ENCODE measurements at places on chromosomes 1 and 21.

GRCh38 chr1:41823471-41823870 is 95.3 kb downstream of the HIVEP3 start:
- no peak for DNase-seq

GRCh38 chr1:1540090-1540817 is at the start of gene TMEM240:
TMEM240 (minus strand) TSS chr1:1540624; CDS start chr1:1540346, 278 bp downstream.
- peak; percentile 58 for DNase-seq

- no peak for DNase-seq
Observed at GRCh38 chr1:30415171-30415940, 308.0 kb downstream of the MATN1 start.

GRCh38 chr1:156656806-156657740 is 15.2 kb downstream of the BCAN start:
- peak; percentile 81 for DNase-seq

- DNase-seq: no peak
Observed at GRCh38 chr1:191022856-191023255, 545.2 kb upstream of the BRINP3 start.

DNA sequence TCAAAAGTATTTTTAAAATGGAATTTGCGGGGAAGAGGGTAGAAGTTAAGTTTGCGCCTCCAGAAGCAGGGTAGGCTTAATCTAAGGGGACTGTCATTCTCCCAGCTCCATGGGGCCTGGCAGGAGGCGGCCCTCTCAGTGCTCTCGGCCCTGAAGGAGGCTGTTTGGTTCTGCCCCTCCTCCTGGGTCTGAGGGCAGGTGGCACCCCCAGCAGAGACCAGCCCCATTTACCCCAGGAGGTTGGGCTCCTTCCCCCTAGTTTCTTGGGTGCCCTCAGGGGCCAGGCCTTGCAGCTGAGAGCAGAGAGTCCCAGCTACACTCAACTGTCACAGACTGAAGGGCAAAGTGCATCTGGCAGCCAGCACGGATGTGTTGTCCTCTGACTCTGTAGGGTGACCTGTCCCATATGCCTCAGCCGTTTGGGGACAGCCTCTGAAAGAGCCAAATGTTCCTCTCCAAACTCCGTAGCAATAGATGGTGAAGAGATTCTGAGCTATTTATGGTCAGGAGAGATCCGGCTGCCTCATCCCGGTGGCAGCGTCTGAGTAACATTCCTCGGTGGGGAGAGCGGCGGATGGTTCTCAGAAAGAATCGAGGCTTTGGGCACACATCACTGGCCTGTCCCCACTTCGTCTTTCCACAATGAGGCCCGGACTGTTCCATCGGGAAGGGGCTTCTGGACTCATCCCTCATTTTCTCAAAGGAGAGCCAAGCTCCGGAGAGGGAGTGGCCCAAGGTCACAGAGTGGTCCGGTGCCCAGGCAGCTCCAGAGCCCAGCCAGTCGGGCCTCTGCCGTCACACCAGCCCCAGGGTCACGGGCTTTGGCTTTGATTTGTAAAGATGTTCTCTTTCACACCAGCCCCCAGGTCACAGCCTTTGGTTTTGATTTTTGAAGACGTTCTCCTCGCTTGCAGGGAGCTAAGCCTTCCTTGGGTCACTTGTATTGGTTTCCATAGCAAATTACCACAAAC is 424.2 kb upstream of the VAMP3 start:
- DNase-seq: no peak

- peak; percentile 42 for DNase-seq
Observed at GRCh38 chr1:151539321-151540020, 638 bp upstream of the TUFT1 start.

DNA sequence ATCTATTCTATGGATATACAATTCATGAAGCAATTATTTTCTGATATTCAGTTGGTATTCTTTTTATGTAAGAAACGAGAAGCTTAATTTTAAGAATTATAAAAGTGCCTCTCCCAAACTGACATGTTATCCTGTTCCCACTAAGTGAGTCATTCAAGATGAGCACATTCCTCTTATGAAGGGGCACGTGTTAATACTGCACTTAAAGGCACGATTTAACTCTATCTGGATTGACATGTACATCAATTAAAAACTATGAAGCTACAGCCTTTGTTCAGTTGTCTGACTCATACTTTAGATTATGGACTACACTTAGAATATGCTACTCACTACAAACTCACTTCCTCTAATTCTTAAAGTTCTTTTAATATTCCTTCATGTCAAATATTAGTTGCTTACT is 111.6 kb downstream of the CYYR1 start:
- no peak for DNase-seq

- no peak for DNase-seq
Observed at GRCh38 chr1:114314098-114314497, 160.4 kb upstream of the SYT6 start.

- DNase-seq: no peak
Observed at GRCh38 chr1:156113282-156113950, 1.1 kb upstream of the LMNA start.

DNA sequence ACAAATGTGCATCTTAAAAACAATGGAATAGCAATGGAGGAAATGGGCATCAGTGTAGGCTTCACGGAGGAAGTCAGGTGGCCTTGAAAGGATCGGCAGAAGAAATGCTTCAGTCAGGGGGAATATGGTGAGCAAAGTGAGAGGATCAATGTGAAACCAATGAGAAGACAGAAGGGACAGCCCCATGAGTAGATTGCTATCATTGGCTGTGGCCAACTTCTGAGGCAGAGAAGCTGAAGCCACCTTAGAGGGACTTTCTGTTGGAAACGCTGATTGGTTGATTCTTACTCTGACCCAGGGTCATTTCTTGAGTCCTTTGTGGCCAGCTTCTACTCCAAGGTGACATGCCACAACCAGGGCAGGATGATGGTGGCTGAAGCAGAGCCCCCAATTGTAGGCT is 130.7 kb upstream of the ZNF648 start:
- peak; percentile 12 for DNase-seq

- DNase-seq: no peak
Observed at GRCh38 chr1:54159733-54160316, 7.0 kb upstream of the CDCP2 start.

GRCh38 chr1:119947468-119947867 is 51.2 kb upstream of the ADAM30 start:
- no peak for DNase-seq

GRCh38 chr1:85033221-85033620 is 15.1 kb downstream of the MCOLN3 start:
- no peak for DNase-seq

DNA sequence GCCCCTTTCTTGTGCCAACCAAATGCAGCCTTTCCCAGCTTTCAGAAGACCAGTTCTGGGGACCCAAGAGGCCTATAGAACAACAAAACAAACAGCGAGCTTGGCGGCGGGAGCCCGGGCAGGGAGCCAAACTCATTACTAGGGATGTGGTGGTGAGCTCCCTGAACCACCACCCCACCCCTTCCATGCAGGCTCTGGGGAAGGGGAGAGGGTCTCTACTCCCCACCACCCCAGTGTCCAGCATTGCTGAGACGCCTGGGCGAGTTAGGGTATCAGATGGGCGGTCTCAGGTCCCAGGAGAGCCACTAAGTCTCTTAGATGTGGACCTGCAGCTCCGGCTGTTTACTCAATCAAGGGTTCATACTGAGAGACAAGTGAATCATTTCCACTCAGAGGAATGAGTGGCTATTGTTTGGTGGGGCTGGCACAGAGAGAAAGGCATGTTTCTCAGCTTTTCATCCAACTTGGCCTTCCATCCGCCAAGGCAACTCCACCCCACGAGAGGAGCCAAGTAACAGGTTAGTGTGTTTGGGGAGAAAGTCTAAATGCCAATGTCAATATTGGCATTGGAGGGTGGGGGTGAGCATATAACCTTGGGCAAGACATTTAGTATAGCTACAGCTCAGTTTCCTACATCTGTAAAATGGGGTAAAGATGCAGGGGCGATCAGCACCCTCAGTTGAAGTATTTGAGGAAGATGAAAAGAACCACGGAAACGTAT is 40.9 kb downstream of the PLXNA2 start:
- no peak for DNase-seq

GRCh38 chr1:10470043-10470442 is 2.3 kb downstream of the DFFA start:
- no peak for DNase-seq

DNA sequence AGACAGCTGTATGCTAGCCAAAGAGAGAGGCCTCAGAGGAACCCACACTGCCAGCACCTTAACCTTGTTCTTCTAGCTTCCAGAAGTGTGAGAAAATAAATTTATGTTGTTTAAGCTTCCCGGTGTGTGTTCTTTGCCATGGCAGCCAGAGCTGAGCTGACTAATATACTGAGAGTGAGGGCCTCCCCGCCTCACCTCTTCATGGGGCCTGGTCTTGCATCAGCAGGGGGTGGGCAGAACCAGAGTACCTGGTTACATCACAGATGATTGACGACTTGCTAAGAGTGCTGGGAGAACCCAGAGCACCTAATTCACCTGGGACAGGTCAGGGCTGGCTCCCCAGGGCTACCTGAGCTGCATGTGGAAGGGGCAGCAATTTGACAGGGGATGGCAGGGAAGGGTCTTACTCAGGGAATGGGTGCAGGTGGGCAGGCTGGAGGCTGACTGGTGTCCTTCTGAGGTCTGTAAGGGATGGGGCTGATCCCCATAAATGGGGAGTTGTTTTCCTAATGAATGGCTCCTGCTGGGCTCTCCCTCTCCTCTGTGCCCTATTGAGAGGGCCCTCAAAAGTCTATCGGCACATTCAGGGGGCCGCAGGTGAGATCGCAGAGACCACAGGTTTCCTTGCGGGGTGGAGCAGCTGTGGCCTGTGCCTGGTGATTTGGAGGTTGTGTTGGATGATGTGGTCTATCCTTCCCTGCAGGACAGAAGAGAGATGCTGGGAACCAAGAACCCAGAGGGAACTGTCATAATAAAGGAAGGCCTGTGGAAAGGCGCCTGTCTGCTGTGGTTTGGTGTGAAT is 60.6 kb upstream of the ETV3 start:
- no peak for DNase-seq

- DNase-seq: no peak
Observed at GRCh38 chr1:230611878-230612235, 30.4 kb upstream of the COG2 start.

GRCh38 chr1:182317611-182318161 is 73.9 kb downstream of the GLUL start:
- no peak for DNase-seq

- no peak for DNase-seq
Observed at GRCh38 chr1:180173952-180174351, 19.3 kb downstream of the QSOX1 start.
